Fibroblast of skin of back (primary cell): ENCODE measurements at places on chromosomes 6 and 20.

GRCh38 chr6:63790334-63790733, 154.7 kb downstream of the PHF3 start:
- DNase-seq = no peak

DNA sequence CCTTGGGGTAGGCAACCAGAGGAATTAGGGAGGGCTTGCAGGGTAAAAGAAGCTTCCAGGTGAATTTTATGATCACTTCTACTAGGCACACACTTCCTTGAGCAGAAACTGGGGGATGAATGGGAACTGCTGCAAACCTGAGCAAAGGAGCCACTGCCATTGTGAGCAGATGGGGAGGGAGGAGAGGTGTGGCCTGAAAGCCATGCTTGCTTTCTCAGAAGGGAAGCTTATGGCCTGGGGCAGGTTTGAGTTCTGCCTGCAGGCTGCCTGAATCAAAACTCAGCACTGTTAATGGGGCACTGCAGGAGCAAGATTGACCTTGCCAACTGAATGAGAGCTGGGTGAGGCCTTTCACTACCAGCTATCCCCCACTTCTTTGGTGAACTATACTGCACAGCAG, 328.1 kb downstream of the NKAIN2 start:
- no peak for DNase-seq

DNA sequence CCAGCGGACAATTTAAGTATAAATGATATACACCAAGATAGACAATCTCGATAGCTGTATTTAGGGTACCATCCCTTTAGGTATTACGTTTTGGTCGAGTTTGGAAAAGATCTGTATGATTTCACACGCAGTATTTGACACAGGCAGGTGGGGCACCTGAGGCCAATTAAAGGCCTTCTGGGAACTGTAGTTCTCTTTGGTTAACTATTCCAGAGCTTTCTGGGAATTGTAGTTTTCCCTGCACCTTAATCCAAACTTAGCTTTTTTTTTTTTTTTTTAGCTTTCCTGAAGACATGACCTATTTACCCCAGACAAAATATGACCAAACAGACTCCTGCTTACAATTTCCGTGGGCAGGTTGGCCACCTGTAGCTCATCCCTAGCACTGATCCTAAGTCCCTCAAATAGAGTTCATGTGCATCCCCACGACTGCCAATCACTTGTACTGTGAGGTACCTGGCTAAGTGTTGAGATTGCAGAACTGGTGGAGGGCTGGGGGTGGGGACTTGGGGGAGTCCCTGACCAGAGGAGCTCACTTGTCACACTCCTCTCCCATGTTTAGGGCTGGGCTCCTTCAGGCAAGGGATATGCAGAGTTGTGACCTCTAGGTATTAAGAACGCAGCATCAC, 999 bp upstream of the EHMT2 start:
- peak; percentile 37 for DNase-seq

DNA sequence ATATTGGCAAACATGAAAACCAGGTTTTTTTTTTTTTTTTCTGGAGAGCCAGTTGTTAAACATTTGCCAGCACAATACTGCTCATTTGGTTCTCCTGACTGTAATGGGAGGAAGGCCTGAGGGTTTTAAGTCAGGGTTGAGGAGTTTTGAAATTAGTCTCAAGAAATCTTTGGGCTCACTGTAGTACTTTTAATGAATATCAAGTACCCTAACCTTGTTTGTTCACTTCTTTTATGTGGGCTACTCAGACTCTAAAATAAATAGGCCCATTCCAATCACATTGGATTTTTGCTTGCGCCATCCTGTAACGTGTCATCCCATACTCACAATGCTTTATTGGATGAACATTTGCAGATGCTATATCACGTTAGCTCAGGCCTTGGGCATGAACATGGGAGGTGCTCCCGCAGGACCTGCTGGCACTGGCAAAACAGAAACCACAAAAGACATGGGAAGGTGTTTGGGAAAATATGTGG, 146.9 kb downstream of the DNAH8 start:
- no peak for DNase-seq

DNA sequence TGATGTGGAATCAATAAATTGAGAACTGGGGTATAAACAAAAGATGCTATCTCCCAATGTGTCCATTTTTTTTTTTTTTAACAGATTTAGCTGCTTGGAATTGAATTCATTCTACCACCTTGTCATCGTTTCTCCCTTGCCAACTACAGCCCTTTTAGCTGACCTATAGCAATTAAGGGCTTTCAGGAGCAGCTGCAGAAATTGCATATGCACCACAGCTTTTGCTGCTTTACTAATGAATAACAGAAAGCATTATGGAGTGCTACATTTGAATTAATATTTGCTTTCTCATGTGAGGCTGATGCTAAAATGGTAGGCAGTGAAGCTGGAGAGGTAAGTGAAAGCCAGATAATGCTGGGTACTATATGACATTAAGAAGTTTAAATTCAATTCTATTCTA, 5.7 kb downstream of the SESN1 start:
- no peak for DNase-seq

- no peak for DNase-seq
Measured at GRCh38 chr6:153123801-153124200, 7.3 kb downstream of the RGS17 start.

DNA sequence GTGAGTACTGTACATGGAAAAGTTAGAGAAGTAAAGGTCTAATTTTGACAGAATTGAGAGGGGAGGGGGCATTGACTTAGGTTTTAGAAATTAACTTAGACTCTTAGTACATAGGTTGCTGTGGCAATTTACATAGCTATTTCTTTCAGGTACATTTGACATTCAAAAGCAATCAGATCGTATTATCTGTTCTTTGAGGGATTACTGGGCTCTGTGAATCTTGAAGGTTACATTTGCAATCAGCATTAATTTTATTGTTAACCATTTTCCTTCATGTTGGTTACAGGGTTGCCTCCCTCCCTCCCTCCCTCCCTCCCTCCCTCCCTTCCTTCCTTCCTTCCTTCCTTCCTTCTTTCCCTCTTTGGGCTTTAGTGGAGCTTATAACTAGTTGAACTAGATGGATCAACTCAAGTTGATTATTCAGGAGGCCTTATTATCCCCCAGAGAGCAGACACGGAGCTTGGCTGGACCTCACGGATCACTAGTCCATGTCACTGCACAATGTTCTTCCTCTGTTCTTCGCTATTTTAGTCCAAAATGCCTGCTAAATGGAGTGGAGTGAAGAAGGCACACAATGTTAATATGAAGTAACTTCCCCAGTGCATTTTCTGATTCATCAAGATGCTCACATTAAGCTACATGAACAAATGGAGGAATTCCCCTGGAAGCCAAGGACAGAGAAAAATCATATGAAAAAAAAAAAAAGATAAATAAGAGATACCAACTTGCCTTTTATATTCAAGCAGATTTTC, 87.8 kb downstream of the PLCB4 start:
- no peak for DNase-seq

DNA sequence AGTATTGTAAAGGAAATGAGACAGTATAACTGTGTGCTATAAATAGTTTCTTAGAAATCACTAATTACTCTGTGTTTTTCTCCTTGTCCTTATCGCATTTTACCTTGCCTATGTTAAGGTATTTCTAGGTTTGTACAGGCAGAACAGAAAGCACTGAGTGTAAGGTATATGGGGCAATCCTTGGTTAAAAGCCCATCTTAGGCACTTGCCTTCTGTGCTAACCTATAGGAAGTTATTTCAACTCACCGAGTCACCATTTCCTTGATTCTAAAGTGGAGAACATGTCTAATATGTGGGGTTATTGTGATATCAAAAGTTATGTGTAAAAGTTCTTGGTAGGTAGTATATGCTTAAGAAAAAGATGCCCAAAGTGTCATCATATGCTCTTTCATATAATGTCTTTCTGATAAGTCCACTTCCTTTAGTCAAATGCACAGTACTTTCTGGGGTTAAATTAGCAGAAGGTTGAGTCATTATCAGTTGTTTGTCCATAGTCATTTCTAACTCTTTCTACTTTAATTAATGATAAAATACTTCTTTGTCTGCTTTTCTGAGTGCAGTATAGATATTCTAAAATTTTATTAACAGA, 276.4 kb downstream of the UTRN start:
- DNase-seq = no peak

DNA sequence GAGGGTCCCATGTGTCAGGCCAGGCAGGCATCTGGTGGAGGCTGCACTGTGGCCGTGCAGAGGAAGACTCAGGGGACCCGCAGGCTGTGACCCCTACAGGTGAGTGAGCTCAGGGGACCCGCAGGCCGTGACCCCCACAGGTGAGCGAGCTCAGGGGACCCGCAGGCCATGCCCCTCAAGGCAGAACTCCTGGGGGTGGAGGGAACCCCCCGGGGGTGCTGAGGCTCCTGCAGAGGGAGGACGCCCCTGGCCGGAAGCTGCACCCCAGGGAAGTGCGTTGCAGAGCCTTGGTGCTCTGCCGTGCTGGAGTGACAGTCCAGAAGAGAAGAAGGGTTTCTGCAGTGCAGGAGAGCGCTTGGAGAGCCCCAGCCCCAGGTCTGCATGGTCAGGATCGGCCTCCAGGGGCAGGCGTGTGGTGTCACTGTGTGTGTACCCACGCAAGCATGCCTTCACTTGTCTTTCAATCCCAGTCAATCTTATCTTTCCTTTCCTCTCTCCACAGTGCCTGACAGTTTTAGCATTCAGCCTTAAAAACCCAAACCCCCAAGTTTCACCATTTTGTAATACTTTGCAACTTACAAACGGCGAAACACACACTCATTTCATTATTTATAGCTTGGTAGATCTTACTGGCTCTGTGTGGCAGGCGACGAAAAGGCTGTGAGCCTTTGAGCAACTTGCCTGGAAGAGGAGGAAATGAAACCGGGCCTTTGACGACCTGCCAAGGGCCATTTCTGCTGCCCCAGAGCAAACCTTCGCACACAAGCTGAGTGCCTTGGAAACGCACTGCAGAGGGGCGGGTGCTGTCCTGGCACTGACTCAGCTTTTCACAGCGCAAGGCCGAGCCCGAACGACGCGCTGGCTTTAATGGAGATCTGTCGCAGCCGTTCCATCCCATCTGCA, 101.4 kb upstream of the AGPAT4 start:
- DNase-seq = no peak

- no peak for DNase-seq
Measured at GRCh38 chr6:83978997-83979396, 54.6 kb upstream of the MRAP2 start.

DNA sequence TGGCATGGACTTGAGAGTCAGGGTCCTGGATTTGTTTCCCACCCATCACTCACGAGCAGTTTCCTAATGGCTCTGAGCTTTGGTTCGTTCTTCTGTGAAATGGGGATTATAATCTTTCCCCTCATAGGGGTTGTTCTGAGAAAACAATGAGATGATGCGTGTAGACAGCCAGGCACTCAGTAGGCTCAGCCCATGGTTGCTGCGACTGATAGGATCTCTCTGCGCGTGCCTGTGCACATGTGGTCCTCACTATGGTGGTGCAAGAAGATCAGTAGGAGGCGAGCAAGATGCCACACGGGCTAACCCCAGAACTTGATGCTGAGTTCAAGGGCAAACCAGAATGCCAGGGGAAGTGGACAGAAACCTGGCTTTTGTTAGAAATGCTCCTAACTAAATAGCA, 153.5 kb upstream of the KCNG1 start:
- no peak for DNase-seq

DNA sequence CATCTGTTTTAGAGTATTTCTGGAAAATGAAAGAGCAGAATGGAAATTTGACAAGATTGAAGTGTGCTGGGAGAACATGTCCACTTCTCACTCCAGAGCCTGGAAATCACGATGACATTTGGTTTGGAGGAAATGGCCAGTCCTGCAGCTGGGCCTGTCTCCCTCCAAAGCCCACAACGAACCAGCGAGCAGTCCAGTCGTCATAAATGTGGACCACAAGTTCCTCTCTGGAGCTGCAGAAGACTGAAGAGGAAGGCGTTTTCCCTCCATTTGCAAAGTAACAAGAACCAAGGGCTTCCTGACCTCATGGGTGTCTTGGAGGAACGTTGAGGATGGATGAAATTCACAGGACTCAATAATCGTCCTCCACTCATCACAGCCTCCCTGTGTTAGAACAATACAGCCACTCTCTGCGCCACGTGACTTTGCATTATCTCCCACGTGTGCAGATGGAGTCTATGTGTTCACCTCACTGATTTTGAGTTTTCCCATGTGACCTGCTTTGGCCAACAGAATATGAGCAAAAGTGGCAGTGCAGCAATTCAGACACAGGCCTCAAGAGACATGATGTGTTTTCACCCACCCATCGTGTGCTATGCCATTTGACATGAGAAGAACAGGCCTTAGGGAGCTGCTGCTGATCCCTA, 9.1 kb upstream of the SPATS1 start:
- DNase-seq = no peak

DNA sequence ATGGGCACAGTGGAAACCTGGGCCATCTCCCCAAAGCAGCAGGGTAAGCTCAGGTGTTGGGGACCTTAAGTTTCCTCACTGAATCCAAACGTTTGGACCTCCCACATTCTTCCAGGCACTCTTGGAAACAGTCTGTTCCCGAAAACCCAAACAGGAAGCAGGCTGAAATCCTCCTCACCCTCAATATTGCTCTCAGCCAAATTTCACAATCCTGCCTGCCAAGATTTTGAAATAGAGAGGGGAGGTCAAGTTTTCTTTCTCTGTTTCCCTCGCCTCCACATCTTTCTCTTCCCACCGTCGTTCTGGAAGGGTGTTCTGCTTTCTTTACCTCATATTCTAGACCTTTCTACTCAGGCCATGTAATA, 392.0 kb upstream of the SASH1 start:
- DNase-seq = peak; percentile 29

DNA sequence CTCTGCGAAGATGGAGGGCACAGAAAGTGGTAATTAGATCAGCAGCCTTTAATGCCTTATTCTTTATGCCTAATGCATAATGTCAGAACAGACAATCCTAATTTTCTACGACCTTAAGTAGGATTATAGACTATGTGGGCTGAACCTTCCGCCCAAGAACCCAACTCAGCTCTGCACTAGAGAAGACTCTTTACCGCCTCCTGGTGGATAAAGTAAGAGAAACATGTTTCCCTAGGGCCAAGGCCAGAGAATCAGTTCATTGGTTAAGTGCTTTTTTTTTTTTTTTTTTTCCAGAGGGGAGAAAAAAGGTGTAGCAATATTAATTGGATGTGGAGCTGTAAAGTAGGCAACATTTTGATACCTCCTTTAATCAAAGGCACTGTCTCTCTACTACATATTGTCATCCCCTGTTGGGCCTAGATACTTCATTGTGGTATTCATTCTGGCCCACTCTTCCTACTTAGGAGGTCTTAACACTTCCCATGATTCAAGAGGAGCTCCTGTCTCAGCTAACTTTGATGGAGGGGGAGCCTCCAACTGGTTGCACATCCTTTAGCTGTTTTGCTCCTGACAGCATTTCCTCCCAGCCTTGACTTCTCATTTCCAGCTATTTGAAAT, 124.9 kb upstream of the NRN1 start:
- DNase-seq = peak; percentile 8

DNA sequence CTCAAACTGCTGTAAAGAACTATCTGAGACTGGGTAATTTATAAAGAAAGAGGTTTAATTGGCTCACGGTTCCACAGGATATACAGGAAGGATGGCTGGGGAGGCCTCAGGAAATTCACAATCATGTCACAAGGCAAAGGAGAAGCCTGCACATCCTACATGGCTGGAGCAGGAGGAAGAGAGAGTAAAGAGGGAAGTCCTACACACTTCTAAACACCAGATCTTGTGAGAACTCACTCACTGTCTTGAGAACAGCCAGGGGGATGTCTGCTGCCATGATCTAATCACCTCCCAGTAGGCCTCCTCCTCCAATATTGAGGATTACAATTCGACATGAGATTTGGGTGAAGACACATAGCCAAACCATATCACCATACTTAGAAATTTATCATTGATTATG, 1307.0 kb upstream of the GJE1 start:
- DNase-seq = no peak
